ENCODE measurements at places on chromosomes 3 and 15. TPM values are rescaled to one million over a fixed set of nuclear protein-coding genes. Genes with fewer than 3 reads are reported as not detected.

Gene PATL2
- total RNA-seq, result 0.33 TPM

DNA sequence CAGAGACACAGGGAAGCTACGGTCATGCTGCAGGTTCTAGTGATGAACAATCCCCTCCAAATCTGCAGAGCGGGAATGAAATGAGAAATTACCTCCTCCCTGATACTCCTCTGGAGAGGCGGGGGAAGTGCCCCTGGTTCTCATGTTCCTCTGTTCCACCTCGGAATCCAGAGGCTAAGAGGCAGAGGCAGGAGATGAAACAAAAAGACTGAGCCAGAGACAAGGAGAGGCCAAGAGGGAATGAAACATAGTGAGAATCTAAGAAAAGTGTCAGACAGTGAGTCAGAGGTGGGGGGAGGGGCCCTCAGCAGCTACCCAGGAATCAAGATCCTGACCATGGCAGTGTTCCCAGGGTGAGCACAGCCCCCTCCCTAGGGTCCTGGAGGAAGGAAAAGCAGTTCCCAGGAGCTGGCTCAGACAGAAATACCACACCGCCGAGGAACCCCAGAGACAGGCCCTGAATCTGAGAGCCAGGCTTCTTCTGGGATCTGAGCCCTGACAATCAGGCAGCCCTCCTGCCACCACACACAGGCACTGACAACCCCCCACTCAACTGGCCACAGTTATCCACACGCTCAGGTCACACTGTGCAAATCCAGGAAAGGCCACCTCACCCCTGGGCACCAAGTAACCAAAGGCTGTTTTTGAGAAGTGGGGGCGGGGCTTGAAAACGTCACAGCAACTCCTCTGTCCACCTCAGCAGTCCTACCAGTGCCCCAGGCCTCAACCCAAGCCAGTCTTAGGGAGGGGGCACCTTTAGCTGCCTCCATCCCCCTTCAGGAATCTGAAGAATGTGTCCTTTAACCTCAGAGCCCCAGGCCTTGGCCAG is 2.4 kb downstream of the CSRNP1 start:
- DNase-seq, result peak; percentile 93

DNA sequence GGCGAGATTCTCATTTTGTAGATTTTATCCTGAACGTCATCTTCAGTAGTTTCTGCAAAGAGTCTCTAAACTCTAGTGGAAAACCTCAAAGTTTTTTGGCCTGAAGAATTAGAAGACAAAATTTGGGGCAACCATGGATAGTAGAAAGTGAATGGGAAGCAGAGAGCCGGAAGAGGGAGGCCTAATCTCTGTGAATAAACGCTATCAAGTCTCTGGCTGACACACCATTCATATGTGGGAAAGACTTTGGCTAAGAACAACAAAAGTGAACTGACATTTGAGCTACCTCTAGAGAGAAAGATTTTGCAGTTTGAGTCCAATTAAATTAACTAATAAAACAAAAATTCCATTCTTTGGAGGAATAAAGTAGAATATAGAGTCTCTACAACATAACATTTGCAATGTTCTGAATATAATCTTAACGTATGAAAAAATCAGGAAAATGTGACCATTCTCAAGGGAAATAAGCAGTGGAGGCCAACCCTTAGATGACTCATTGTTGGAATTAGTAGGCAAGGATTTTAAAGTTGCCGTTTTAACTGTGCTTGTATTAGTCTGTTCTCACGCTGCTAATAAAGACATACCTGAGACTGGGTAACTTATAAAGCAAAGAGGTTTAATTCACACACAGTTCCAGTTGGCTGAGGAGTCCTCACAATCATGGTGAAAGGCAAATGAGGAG is 184.6 kb downstream of the C3orf38 start:
- no peak for DNase-seq

GRCh38 chr3:101195951-101196713 is 124.2 kb downstream of the IMPG2 start:
- no peak for DNase-seq

- DNase-seq, result no peak
Measured at GRCh38 chr3:39419742-39420315, 13.3 kb downstream of the RPSA start.

DNA sequence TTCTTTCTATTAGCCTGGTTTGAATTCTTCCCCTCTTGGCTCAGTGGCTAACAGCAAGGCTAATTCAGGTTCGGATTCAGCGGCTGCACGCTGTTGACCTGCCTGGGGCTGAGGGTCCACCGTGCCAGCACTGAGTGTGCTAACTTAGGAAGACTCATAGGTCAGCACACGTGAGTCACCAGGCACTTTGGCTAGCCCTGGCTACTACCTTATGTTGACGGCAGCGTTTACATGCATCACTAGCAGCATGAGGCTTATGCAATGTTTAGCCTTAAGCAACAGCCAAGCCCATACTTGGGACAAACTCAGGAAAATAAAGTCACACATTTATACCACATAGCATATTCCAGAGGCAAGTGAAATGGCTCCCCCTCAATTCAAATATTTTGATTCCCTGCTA is 137.7 kb downstream of the RAB11A start:
- peak; percentile 83 for DNase-seq

DNA sequence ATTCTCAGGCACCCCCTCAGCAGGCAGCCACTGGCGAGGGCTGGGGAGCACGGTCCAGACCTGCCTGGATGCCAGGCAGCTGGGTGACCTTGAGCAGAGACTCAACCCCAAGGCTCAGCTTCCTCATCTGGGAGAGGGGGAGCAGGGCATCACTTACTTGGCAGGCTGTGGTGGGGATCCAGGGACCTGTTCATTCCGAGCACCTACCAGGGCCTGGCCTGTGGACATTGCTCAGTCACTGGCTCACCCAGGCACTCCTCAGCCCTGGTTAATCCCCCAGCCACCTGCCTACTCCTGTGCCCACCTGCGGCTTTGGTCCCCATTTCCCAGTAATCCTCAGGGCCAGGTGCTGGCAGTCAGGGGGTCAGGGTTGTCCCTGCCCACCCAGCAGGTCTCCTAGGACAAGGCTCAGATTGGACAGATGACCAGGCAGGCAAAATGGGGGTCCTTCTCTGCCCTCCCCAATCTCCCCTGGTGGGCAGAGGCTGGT is 9.3 kb upstream of the RPL29 start:
- no peak for DNase-seq

All from kidney epithelial cell (primary cell).